ENCODE measurements at places on chromosomes 3 and 15.

DNA sequence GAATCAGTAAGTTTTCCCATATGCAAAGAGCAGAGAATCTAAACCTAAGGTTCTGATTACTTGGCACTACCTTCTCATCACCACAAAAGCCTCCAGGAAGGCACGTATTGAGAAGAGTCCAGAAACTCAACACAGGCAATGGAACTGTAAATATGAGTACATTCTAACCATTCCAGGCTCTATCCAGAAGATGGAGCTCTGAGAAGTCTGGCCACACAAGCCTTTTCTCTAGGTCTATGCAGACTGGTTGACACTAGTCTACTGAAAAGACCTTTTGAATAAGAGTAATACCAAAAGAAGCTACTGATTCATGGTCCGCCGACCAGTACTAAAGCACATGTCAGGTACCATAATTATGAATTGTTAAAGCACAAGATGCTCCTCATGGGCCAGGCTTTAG is 12.2 kb upstream of the NCKIPSD start:
- DNase-seq = no peak

GRCh38 chr3:154886437-154886836 is 193.7 kb upstream of the MME start:
- no peak for DNase-seq

- DNase-seq = peak; percentile 28
Measured at GRCh38 chr3:193830791-193831191, 237.8 kb downstream of the OPA1 start.

GRCh38 chr3:71360180-71360579 is 223.3 kb downstream of the FOXP1 start:
- no peak for DNase-seq

DNA sequence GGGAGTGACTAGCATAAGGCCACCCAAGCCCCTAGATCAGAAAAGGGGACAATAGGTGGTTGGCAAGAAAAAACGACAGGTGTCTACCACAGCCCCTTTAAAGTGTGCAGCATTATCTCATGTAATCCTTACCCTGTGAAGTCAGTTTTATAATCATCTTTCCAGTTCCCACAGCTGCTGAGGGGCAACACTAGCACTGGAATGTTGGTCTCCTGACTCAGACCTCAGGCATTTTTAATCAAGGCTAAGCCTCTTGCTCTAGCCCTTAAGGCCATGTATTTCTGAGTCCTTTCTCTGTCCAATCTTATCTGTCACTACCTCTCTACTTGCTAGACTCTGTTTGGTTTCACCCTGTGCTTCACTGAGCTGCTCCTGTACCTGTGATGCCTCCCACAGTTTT is 171.7 kb downstream of the TLE3 start:
- peak; percentile 20 for DNase-seq

DNA sequence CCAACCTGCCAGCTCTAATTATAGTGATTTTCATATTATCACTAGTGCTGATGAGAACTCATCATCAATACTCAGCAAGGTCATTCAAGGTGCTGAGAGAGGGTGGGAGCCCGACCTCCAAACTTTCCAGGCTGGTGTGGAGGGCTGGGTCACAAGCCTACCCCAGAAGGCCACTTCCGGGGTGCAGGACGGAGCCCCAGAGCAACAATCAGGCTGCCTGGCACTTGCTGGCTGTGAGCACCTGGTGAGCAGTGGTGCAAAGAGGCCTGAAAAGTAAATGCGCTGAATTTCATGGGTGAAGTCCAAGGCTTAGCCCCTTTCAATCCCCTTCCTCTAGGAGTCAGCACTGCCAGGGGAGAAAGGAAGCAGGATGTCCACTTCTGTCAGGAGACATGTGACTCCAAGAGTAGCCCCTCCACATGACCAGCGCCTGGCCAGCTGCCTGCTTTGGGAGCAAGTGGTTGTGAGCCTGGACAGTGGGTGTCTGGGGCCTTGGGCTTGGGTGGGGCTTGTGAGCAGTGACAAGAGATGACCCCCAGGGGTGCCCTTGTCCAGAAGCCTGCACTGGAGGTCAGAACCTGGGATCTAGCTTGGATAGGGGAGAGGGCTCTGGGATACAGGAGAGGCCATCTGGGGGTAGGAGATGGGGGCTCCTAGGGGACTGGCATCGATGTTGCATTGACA is 165.0 kb upstream of the TLE3 start:
- DNase-seq = no peak

GRCh38 chr3:33115024-33115768 is 1.4 kb downstream of the CRTAP start:
- peak; percentile 84 for DNase-seq

GRCh38 chr15:72599855-72600464 is 54.5 kb upstream of the GOLGA6B start:
- peak; percentile 41 for DNase-seq

GRCh38 chr3:173737167-173737808 is 339.7 kb downstream of the NLGN1 start:
- no peak for DNase-seq

GRCh38 chr15:74724570-74725224 is 631 bp downstream of the CYP1A1 start:
- no peak for DNase-seq

GRCh38 chr3:64878362-64878761 is 190.6 kb upstream of the ADAMTS9 start:
- no peak for DNase-seq

GRCh38 chr15:101724675-101725005 is 367 bp upstream of the TARS3 start:
- no peak for DNase-seq

Data from Daoy (cell line).